ENCODE measurements at places on chromosomes 1 and 21.
A peak's percentile ranks its signal among the peaks of the same experiment; 100 is the strongest.

DNA sequence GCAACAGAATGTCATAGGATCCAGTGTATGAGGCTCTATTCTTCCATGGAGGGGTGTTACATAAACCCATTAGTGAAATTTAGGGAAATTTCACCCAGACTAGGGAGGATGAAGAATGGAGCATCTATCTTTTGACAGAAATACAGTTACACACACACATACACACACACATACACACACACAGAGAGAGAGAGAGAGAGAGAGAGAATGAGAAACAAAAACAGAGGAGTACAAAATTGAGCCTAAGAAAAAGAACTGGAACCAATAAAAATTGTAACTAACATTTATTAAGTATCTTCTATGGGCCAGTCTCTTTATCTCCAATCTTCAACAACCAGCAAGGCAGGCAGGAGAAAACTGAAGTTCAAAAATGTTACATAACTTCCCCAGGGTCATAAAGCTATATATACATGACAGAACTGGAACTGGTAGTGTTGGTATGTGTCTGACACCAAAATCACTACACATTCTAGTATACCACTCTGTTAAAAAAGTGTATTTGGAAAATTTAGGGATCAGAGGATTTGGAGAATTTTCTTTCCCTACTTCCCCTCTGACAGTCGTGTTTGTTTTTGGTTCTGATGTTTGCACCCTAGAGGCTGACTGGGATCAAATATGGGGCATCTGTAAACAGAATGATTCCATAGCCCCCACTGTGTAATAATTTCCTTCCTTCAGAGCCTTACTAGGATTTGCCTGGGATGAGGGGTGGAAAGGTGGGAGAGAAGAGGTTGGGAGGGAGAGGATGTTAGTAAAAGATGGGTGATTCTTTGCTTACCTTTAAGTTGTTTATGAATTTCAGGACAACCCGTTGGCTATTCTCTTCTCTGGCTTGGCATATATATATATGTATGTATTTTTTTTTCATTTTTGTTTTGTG is 1.0 kb upstream of the ZFYVE9 start:
- DNase-seq = no peak

- DNase-seq = no peak
Observed at GRCh38 chr1:54695221-54695620, 20.4 kb upstream of the TTC4 start.

- peak; percentile 66 for DNase-seq
Observed at GRCh38 chr1:228512781-228513198, 25.6 kb downstream of the RNF187 start.

DNA sequence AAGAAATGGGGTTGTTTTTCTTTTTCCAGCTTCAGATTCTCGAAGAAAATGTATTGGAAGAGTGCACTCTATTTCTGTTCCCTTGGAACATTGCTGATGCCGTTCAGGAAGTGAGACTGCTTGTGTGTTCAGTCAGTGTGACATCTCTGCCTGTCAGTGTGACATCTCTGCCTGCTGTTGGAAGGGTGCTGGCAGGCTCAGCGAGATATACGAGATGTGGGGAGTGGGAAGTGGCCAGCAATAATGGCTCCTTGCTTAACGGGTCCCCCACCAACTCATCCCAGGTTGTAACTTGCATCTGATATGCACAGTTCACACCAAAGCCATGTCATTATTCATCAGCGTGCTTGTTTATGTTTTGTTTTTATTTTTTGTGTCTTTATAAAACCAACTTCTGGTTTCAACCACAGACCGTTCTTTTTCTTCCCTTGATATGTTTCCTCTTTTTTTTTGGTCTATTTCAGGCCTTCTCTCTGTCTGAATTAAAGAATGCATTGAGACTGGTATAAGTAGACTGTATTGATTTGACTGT is 145.4 kb downstream of the GALNT2 start:
- no peak for DNase-seq

GRCh38 chr1:221850470-221851187 is 108.7 kb upstream of the DUSP10 start:
- DNase-seq = no peak

Data from hematopoietic multipotent progenitor cell treated with erythropoietin and hydrocortisone succinate and interleukin-3 and kit ligand, for 15 days (in vitro differentiated cells).